ENCODE measurements at places on chromosomes 12 and 14.
A peak's percentile ranks its signal among the peaks of the same experiment; 100 is the strongest.

- no peak for DNase-seq
Observed at GRCh38 chr12:75360920-75361319, 26.4 kb downstream of the GLIPR1L1 start.

DNA sequence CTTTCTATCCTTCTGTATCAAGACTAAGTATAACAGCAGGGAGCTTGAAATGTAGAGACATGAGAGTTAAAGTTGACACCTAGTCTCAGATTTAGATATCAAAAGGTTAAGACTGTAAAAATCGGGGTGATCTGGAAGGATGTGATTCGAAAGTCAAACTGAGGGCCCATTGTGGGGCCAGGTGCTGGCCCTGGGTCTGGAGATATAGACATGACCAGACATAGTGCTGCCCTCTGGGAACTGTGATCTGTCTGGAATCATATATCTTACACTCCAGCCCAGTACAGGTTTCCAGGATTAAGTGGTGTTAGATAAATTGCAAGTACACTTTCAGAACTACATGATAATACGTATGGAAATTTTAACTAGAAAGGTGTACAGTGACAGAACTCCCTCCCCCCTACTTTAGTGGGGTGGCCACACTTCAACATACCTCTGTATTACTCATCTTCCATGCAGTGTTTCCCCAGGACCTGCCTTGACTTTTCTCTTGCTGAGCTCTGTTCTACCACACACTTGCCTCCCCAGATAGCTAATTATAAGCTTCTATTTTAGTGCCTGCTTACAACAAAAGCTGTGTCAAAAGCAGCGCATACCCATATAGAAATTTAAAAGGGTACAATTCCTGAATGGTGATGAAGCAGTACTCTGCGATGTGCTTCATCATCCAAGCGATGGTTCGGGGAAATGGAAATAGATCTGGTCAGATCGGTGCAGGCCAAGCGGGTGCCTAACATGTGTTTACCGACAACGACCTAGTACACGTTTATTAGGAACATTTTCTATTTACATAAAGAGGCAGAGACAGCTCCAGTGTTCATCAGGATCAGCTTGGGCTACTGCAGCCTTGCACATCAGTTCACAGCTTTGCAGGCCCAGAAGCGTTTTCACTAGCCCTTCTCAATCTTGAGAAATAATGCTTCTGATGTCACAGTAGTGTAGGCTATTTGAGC lies 68.7 kb downstream of the ARF6 start:
- no peak for DNase-seq

- DNase-seq: no peak
Observed at GRCh38 chr14:93997916-93998870, 1.1 kb downstream of the CCDC197 start.

DNA sequence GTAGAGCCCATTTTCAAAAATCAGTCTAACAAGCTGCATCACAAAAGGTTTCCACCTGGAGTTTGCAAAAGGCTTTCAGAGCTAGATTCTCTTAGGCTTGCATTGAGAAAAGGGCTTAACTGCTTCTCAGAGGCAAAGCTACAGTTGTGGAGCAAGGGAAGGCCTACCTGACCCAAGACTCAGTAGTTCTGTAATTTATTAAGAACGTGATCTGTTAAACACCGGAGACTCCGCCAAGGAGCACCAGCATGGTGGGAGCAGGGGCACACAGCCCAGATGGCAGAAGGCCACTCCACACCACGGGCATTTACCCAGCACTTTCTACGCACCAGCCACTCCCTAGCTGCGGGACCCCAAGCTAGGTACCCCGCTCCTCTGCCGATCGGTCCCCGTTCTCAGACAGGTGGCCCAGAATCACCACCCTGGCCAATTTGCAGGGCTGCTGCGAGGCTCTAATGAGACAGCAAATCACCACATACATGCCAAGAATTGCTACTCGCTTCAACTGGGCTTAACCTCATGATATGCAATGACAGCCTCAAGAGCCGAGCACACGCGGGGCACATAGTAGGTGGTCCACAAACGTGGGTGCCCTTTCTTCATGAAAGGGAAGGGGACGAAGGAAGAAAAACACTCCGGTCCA lies 1.5 kb downstream of the ITPK1 start:
- DNase-seq: peak; percentile 50

DNA sequence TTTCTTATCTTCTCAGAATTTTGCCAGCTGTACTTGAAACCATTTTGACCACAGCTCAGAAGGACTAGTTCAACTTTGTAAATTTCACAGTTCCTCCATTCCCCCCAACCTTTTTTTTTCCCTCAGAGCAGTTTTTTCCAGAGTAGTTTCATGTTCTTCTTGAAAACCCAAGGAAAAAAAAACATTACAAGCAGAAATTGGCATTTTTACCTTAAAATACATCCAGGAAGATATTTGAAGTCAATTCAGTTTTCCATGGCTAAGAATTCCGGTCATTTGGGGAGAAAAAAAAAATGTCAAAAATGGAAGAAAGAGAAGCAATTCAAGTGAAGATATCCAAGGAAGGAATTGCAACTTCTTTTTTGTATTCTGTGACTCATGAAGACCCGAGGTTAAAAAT lies 39.5 kb downstream of the SYNE2 start:
- DNase-seq: no peak

GRCh38 chr14:58947814-58948445 lies 240.5 kb upstream of the DAAM1 start:
- DNase-seq: no peak

DNA sequence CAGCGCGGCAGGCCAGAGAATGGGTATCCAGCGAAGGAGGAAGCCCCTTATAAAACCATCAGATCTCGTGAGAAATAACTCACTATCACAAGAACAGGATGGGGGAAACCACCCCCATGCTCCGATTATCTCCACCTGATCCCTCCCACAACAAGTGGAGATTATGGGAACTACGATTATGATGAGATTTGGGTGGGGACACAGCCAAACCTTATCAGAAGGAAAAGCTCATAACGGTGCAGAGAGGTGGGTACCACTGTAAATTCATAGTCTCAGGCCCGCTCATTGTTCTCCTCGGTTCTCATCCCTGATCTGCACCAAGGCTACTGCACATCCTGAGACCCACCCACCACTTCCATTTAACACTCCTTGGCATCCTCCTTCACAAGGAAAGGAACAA lies 326.5 kb downstream of the MED13L start:
- DNase-seq: no peak

- DNase-seq: no peak
Observed at GRCh38 chr14:87131879-87132278, 861.1 kb downstream of the GALC start.
